Motor neuron (in vitro differentiated cells): ENCODE measurements at places on chromosomes 7 and 10.

- ATAC-seq: no peak
Measured at GRCh38 chr7:27532314-27532713, 130.4 kb downstream of the HIBADH start.

- no peak for ATAC-seq
Measured at GRCh38 chr10:129438024-129438423, 29.0 kb upstream of the MGMT start.

- ATAC-seq: no peak
Measured at GRCh38 chr10:37478381-37478780, 353.0 kb downstream of the ANKRD30A start.

GRCh38 chr7:89681448-89681847 lies 472.8 kb upstream of the STEAP1 start:
- no peak for ATAC-seq

DNA sequence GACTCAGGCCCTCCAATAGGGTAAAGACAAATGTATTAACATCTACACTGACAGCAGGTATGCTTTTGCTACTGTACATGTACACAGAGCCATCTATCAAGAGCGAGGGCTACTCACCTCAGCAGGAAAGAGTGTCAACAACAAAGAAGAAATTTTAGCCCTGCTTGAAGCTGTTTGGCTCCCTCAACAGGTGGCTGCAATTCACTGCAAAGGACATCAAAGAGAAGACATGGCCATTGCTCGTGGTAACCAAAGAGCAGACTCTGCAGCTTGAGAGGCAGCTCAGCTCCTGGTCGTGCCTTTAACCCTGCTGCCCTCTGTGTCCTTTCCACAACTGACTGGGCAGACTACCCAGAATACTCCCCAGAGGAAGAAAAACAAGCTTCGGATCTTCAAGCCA lies 5.1 kb downstream of the AKR1B15 start:
- ATAC-seq: no peak

DNA sequence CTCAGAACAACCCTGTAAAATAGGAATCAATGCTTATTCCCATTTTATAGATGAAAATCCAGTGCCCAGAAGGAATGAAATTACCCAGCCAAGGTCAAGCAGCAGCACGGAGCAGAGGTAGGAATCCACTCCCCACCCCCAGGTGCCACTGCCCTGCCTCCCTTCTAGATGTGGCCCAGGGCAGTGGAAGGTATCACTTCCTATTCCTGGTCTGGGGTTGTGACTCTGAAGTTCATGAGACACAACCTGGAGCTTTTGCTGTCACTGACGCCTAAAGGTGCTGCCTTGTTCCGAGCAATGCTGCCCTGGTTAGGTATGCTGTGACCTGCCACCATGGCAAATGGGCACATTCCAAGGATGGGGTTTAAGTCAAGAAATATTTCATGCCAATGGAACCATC lies 53.6 kb downstream of the PIK3AP1 start:
- no peak for ATAC-seq

DNA sequence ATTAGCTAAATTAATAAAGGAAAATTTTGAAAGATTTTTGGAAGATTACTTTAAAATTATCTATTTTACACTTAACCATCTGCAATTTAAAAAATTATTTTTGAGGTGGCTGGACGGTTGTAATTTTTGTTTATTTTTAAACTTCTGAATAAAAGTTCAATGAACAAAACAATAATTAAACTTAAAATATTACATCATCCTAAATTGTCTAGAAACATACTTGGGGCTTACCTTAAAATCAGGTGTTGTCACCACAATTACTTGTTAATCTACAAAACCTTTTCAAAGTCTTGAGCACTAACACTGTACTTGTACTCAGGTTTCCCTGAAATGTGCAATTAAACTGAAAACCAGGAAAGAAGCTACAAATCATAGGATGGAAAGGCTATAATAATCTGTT lies 328.3 kb downstream of the NXPH1 start:
- ATAC-seq: no peak

DNA sequence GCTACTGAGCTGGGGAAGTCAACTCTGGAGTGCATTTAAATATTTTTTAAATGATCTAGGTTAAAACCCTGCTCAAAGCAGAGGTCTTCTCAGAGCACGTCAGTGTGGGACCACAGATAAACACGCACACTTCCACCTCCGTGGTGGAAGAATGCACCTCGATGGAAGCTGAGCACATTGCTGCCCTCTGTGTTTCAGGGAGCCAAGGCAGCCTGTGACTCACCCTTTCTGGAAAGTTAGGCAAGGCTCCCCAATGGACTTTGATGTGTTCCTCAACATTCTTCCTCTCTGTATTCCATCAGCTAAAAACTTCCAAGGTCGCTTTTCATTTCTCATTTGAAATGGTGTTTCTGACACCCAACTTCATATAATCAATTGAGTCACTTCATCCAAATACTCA lies 170.8 kb upstream of the KMT2E start:
- ATAC-seq: no peak

DNA sequence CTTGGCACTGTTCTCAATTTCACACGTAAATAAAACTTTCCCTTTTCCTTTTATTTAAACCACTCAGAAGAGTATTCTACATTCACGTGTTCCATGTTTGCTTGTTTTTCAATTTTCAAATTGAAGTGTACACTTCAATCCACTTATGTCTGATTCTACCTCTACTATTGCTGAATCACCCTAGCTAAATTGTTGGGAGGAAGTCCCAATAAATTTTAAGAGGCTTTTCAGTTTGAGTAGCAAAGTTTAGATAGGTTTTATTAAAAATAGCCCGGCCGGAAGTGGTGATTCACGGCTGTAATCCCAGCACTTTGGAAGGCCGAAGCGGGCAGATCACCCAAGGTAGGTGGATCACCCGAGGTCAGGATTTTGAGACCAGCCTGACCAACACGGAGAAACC lies 1414.7 kb upstream of the CELF2 start:
- no peak for ATAC-seq
